ENCODE measurements at places on chromosomes 1 and 21. TPM values are rescaled to one million over a fixed set of nuclear protein-coding genes. Genes with fewer than 3 reads are reported as not detected.
A peak's percentile ranks its signal among the peaks of the same experiment; 100 is the strongest.

- no peak for ATAC-seq
These were observed 21.1 kb downstream of the PAX7 start for GRCh38 chr1:18651713-18652112.

GRCh38 chr1:87252406-87252805 lies 76.3 kb upstream of the LMO4 start:
- ATAC-seq = no peak

DNA sequence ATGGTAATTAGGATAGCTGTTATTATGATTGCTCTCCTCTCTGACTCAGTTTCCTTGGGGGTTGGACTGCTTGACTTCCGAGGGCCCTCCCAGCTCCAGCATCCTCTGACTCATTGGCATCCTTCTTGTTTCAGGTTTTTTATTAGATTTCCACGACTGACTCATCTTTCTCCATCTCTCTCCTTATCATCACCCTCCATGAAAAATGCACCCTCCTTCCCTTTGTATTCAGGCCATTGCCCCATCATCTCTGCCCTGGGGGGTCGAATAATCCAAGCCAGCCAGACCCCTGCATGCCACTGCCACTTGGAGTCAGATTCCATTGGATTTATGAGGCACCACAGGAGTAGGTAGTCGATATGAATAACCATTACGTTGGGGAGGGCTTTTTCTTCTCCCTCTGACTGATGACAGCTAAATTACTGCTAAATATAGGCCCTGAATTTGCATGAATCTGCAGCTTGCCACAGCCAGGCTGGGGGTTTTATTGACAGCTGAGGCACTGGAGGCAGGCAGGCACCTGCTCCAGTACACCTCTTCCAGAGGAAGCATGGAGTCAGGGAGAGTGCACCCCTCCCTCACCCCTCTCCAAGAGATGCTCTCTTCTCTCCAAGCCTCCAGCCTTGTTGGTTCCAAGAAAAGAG lies 91.7 kb downstream of the C1orf94 start:
- no peak for ATAC-seq

- ATAC-seq = no peak
These were observed 7.3 kb upstream of the UMODL1 start for GRCh38 chr21:42063571-42064521.

GRCh38 chr1:55276671-55277376 lies 61.7 kb upstream of the USP24 start:
- peak; percentile 25 for ATAC-seq

DNA sequence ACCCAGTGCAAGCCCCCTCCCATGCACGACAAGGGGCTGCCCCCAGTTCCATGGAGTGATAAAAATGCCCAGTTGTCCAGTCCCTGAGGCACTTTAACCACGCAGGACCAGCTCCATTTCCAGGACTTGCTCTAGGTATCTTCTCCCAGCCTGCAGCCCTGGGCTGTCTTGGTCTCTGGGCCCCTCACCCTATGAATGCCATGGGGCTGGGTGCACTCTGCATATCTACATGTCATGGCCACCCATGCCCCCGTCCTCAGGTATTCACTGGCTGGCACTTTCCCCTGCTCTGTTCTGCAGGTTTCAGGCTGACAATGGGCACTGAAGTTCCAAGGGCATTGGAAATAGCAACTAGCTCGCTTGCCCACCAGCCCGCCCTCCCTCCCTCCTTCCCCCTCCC lies 19.6 kb upstream of the C1orf174 start:
- ATAC-seq = no peak

DNA sequence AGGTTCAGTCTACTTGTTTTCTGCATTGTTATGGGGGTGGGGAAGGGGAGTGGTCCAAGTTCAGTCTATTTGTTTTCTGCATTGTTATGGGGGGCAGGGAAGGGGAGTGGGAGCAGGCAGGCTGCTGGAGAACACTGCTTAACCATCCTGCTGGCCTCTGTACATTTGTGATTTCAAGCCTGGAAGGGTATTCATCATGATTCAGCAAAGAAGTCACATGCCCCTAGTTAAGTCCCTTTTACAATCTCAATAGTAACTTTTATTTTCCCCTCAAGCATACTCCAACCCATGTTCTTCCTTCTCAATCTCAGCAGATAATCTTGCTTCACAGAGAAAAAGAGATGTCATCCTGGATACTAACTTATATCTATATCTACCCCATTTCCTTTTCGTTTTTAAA lies 7.9 kb downstream of the LYST start:
- no peak for ATAC-seq

DNA sequence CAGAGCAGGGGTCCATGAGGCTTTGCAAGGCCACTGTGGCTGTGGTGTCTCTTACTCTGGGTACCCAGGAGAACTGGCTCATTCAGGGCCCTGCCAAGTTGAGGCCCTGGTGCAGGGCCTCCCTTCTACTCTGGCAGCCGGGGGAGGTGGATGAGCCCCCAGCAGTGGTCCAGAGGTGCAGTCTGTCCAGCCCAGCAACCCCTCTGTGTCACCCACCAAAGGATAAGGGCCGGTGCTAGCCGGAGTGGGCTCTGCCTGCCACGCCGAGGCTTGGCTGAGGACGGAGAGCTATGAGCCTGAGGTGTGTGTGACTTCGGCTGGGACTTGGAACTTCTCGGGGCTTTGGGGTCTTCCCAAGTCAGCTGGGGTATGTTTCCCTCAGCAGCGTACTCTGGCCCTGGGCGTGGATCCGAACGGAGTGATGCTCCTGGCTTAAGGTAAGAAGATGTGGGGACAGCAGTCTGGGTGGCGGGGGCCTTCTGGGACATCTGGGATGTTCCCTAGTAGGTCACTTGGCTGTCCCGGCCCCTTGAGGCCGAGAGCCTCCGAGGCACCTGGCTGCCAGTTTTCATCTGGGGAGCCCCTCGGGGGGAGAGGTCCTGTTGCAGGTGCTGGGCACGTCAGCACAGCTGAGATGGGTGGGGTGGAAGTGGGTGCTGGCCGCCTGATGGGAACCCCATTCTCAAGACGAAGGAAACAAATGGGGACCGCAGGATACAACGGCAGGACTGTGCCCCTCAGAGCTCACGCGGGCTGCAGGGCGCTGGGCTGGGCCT lies 25.9 kb downstream of the RUNX3 start:
- ATAC-seq = no peak

VANGL2 gene
- total RNA-seq = 3.3 TPM

GRCh38 chr1:2953688-2954285 lies 67.5 kb upstream of the ACTRT2 start:
- no peak for ATAC-seq

- ATAC-seq = no peak
These were observed 451.5 kb upstream of the ADAMTS5 start for GRCh38 chr21:27418346-27418745.

- no peak for ATAC-seq
These were observed 55.4 kb downstream of the HSF2BP start for GRCh38 chr21:43603641-43604504.

CFAP74 gene
- total RNA-seq = not detected

DNA sequence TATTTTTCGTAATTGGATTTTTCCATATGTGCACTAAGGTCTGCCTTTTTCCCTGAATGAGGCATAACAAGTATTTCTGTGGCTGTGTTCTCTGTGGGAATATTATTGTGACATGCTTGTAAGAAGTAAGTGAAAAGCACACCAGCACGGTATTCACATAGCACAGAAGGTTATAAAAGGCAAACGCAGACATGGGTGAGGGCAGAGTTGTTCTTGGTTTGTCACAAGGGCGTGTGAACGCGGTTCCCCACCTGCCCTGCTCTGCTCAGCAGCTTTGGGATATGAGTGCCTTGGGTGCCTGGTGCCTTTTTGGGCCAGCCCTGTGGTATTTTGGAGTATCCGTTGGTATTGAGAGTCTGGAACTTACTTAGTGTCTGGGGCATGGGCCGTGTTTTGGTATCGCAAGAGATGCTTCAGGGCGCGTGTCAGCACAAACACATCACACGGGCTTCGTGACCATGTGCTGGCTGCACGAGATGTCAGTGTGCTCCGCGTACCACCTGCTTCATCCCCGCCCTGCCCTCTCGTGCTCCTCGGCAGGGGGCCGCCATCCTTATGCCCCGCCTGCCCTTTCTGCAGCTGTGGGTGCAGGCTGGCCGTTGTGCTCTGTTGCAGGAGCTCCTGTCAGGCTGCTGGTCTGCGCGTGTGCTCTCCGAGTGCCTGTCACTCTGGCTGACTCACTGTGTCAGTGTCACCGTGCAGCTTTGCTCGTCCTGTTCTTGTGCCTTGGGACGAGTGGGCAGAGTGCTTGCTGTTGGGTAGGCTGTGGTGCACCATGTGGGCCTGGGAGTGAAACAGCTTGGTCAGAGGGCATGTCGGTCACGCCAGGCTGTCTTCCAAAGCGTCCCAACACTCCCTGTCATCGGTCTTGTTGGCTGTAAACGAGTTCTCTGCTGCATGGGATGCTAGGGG lies 15.0 kb downstream of the SKI start:
- no peak for ATAC-seq
